Activated CD4-positive, alpha-beta T cell treated with anti-CD3 and anti-CD28 coated beads, Interleukin-2, amount 10 ng/mL, durations not matched to agents 24 days and 14 days (primary cell): ENCODE measurements at places on chromosomes 1 and 21. TPM values are rescaled to one million over a fixed set of nuclear protein-coding genes. Genes with fewer than 3 reads are reported as not detected.

DNA sequence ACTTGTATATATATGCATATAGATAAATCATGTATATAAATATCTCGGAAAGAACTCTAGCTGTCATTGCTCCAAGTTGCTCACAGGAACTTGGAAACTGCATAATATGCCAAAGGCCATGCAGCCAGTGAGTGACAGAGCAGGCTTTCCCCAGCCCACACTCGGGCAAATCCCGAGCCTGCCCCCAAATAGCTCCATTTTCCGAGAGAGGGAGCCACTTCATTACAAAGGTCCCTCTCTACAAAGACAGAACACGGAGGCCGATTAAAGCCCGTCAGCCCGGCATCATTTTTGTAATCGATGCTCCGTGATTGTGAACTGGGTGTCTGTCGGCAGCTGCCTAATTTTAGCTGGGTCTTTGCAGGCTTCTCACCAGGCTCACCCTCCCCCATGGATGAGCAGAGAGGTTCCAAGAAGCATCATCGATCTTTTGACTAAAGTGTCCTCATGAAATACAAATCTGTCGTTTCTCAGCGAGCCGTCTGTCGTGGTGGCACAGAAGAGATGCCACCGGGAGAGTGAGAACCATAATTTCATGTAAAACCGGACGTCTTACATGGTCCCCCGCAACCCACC, 663.9 kb downstream of the PTPRU start:
- no peak overlapping the region for H3K27ac ChIP-seq
- no peak for DNase-seq
- H3K27me3 ChIP-seq = peaks cover 23% of the 10 kb centered on the region
- H3K36me3 ChIP-seq = no peaks in the 10 kb centered on the region
- no peaks in the 10 kb centered on the region for H3K4me1 ChIP-seq

- DNase-seq = no peak
- H3K27ac ChIP-seq = no peak overlapping the region
- H3K4me1 ChIP-seq = no peaks in the 10 kb centered on the region
- H3K4me3 ChIP-seq = no peak overlapping the region
- H3K27me3 ChIP-seq = peaks cover 29% of the 10 kb centered on the region
Measured at GRCh38 chr1:111364690-111365089, 62.8 kb downstream of the OVGP1 start.

Gene NR1I3
- not detected in 2 replicates for total RNA-seq

Gene NENF
- total RNA-seq = 35.1 and 36.1 TPM in 2 replicates

Gene NBPF10
- total RNA-seq = 3.2 TPM in 2 replicates

DNA sequence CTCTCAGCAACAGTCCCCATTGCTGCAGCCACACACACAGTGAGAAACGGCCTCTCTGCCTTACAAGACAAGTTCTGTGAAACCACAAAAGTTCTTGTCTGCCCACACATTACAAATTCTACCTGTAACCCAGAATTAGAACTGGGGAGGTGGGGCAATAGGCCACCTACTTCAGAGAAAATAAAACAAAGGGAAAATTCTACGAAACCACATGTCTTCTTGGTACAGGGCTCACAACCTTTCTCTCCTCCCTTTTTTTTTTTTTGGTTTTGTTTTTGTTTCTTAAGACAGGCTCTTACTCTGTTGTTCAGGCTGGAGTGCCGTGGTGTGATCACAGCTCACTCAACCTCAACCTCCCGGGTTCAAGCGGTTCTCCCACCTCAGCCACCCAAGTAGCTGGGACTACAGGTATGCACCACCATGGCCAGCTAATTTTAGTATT, 30.2 kb downstream of the LPAR3 start:
- peaks cover 2% of the 10 kb centered on the region for H3K36me3 ChIP-seq
- H3K27me3 ChIP-seq = peaks cover 1% of the 10 kb centered on the region
- H3K27ac ChIP-seq = peak overlapping the region; percentile 83
- peak; percentile 91 for DNase-seq
- peaks cover 43% of the 10 kb centered on the region for H3K4me1 ChIP-seq

DNA sequence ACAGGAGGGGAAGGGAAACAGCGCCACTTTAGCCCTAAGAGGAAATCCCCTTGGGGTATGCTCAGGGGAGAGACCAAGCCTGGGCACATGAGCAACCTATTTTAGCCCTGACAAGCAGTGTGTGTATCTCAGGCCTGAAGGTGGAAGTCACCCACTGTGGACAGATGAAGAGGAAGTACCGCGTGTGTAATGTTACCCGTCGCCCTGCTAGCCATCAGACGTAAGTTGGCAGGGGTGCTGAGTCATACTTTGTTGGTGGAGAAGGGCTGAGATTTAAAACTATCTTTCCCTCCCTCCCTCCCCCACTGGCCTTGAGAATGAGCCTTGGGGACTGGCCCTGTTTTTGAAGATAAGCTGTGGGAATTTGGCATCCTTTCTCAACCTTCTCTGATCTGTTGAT, 11.2 kb downstream of the AGO1 start:
- H3K36me3 ChIP-seq = peaks cover 39% of the 10 kb centered on the region
- peaks cover 3% of the 10 kb centered on the region for H3K4me1 ChIP-seq
- no peak overlapping the region for H3K4me3 ChIP-seq

GRCh38 chr1:54199151-54199764, 572 bp downstream of the CYB5RL start:
- H3K27ac ChIP-seq = peak overlapping the region; percentile 73
- peaks cover 27% of the 10 kb centered on the region for H3K4me1 ChIP-seq
- no peaks in the 10 kb centered on the region for H3K27me3 ChIP-seq
- DNase-seq = peak; percentile 66
- H3K4me3 ChIP-seq = peak overlapping the region; percentile 88
- H3K36me3 ChIP-seq = peaks cover 8% of the 10 kb centered on the region

DNA sequence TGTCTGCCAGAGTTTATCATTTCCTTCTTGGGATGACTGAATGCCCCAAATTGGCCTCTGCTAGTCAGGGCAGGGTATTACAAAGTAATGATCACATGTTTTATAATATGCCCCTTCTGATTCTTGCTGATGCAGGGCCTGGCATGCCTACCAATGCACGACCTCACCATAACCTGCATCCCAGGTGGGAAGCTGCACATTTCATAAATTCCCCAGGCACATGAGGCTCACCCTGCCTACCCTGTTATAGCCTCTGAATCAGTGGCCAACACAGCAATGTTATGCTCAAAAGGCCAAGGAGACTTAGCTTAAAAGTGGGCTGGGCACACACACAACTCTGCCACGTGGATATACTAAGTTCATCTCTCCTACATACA, 28.0 kb upstream of the XPR1 start:
- no peaks in the 10 kb centered on the region for H3K36me3 ChIP-seq
- H3K4me1 ChIP-seq = peaks cover 2% of the 10 kb centered on the region
- H3K27me3 ChIP-seq = peaks cover 7% of the 10 kb centered on the region
- no peak for DNase-seq
- H3K4me3 ChIP-seq = no peak overlapping the region

Gene PTPN14
- total RNA-seq = 29.7 and 29.9 TPM in 2 replicates

DNA sequence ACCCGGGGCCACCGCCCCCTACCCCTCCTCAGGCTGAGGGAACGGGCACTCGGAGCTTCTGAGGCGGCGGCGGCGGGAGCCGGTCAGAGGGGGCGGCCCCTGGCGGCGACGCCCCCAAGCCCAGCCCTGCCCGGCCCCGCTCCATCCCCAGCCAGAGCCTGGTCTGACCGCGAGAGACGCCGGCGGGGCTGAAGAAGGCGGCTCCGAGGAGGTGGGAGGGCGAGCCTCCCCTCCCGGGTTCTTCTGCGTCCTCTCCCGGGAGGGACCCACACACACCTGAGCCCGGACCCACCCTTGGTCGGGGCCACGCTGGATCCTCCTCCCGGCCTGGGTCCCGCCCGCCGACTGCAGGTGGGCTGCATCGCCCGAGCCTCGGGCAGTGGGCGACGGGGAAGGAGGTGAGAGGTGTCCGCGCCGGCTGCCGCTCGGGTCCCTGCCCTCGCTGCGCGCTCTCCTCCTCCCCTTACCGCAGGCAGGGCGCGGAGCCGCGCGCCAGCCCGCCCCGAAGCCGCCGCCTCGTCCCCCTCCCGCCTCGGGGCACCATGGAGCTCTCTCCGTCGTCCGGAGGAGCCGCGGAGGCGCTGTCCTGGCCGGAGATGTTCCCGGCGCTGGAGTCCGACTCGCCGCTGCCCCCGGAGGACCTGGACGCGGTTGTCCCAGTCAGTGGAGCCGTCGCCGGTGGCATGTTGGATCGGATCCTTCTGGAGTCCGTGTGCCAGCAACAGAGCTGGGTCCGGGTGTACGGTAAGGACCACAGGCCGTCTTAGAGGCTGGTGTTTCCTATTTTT, at the start of gene RASAL2:
Gene RASAL2, plus strand, starts transcription at position 154 of the 788 bp plus-strand sequence. Its CDS starts 389 bp downstream, at position 543.
- H3K27me3 ChIP-seq = peaks cover 35% of the 10 kb centered on the region
- no peak within 1 kb of the TSS for H3K27ac ChIP-seq
- DNase-seq = peak; percentile 55
- no peaks in the 10 kb centered on the region for H3K36me3 ChIP-seq

DNA sequence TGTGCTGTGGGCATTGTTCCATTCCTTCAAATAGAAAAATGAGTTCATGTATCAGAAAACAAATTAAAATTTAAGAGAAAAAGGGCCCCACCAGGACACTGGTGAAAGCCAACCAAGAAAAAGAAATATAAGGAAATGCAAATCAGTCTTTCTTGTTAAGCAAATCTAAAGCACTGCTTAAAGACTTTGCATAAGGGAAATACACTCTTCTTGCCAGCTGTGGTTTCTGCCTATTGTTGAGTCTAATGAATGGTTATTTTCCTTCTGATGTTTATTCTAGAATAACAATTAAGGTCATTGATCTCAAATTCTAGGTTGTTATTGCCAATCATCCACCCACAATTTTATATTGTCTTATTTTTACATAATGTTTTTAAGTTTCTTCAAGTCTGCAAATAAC, 158.6 kb upstream of the SNX7 start:
- no peaks in the 10 kb centered on the region for H3K36me3 ChIP-seq
- H3K4me1 ChIP-seq = no peaks in the 10 kb centered on the region
- no peaks in the 10 kb centered on the region for H3K27me3 ChIP-seq
- H3K4me3 ChIP-seq = no peak overlapping the region
- H3K27ac ChIP-seq = no peak overlapping the region

Gene KCNH1
- total RNA-seq = not detected in 2 replicates

Gene OR2L2
- 0.07 TPM in 2 replicates for total RNA-seq

DNA sequence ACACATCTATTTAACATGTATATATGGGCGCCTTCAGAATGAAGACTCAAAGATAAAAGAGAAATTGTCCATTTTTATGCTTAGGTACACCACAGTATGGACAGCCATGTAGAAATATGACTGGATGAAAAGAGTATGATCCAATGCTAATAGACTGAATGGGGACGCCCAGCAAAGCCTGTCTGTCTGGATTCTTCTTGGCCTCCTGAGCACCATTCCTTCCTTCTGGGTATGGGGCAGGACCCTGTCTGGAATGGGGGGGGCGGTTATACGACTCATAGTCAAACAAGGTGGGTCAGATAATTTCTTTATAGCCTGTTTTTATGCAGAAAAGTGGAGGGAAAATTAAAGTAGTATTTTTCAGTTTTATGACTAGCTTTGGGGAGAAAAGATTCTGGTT, 81.2 kb upstream of the ABCD3 start:
- peaks cover 14% of the 10 kb centered on the region for H3K27me3 ChIP-seq
- no peak for DNase-seq
- H3K27ac ChIP-seq = no peak overlapping the region
- no peaks in the 10 kb centered on the region for H3K4me1 ChIP-seq

GRCh38 chr1:222335586-222335985, 212.3 kb downstream of the HHIPL2 start:
- no peaks in the 10 kb centered on the region for H3K4me1 ChIP-seq
- no peaks in the 10 kb centered on the region for H3K27me3 ChIP-seq
- no peak overlapping the region for H3K27ac ChIP-seq
- DNase-seq = no peak
- no peak overlapping the region for H3K4me3 ChIP-seq
- H3K36me3 ChIP-seq = no peaks in the 10 kb centered on the region

Gene ATP1A4
- not detected in 2 replicates for total RNA-seq

GRCh38 chr21:42568376-42568775, 54.7 kb downstream of the SLC37A1 start:
- H3K36me3 ChIP-seq = peaks cover 8% of the 10 kb centered on the region
- H3K27me3 ChIP-seq = no peaks in the 10 kb centered on the region
- H3K4me1 ChIP-seq = no peaks in the 10 kb centered on the region
- no peak overlapping the region for H3K27ac ChIP-seq
- no peak overlapping the region for H3K4me3 ChIP-seq
- DNase-seq = no peak

- no peak overlapping the region for H3K27ac ChIP-seq
- H3K4me3 ChIP-seq = no peak overlapping the region
- no peak for DNase-seq
Measured at GRCh38 chr1:244365809-244366208, 85.9 kb downstream of the ADSS2 start.

DNA sequence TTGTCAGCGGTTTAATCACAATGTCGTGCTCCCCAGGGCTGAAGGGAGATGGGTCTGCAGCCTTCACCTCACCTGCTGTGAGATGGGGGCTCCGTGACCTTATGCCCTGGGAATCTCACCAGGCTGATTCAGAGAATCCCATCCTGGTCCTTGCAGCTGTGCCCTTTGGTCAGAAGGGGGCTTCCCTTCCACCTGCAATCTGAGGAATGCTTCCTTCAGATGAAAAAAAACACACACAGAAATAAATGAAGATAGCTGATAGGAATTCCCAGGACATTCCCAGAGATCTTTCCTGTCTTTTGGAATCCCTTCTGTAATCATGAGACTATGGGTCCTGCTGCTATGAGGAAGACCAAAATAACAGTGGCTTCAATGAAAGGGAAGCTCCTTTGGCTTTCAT, 127.0 kb upstream of the VAMP3 start:
- no peak overlapping the region for H3K27ac ChIP-seq
- no peaks in the 10 kb centered on the region for H3K36me3 ChIP-seq
- H3K4me3 ChIP-seq = no peak overlapping the region

DNA sequence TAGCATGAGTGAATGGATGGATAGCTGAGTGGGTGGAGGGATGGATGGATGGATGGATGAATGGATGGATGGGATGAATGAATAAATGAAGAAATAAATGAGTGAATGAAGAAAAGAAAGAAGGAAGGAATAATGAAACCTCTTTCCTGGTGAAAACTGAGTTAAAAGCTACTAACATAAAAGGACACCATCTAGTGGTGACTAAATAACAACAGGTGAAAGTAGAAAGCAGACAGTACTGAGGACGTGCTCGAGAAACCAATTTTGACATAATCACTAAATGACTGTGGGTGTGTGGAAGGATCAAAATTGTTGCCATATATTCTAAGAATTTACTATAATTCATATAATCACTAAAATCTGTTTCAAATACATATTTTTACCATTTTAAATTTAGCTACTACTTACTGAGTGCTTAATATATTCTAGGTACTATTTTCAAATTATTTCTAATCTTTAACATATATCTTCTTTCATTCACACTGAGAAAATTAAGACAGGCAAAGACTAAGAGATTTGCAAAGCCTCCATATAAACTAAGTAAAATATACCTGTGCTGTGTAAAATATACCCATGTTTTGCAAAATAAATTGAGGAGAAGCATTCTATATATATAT, 522.9 kb downstream of the LRRIQ3 start:
- H3K4me1 ChIP-seq = no peaks in the 10 kb centered on the region
- no peak overlapping the region for H3K27ac ChIP-seq
- no peak overlapping the region for H3K4me3 ChIP-seq

Gene C1orf94
- total RNA-seq = not detected in 2 replicates

GRCh38 chr1:214272964-214273533, 7.9 kb upstream of the SMYD2 start:
- no peak overlapping the region for H3K4me3 ChIP-seq
- H3K27ac ChIP-seq = no peak overlapping the region
- no peaks in the 10 kb centered on the region for H3K36me3 ChIP-seq
- H3K27me3 ChIP-seq = peaks cover 34% of the 10 kb centered on the region
- H3K4me1 ChIP-seq = no peaks in the 10 kb centered on the region

- H3K4me3 ChIP-seq = no peak overlapping the region
- no peaks in the 10 kb centered on the region for H3K4me1 ChIP-seq
- no peaks in the 10 kb centered on the region for H3K36me3 ChIP-seq
- no peak overlapping the region for H3K27ac ChIP-seq
- DNase-seq = no peak
Measured at GRCh38 chr1:78440381-78440793, 50.4 kb upstream of the PTGFR start.
